Heart right ventricle (tissue), 16 donors: ENCODE measurements at places on chromosomes 13 and 19. TPM values are rescaled to one million over a fixed set of nuclear protein-coding genes. Genes with fewer than 3 reads are reported as not detected.

DNA sequence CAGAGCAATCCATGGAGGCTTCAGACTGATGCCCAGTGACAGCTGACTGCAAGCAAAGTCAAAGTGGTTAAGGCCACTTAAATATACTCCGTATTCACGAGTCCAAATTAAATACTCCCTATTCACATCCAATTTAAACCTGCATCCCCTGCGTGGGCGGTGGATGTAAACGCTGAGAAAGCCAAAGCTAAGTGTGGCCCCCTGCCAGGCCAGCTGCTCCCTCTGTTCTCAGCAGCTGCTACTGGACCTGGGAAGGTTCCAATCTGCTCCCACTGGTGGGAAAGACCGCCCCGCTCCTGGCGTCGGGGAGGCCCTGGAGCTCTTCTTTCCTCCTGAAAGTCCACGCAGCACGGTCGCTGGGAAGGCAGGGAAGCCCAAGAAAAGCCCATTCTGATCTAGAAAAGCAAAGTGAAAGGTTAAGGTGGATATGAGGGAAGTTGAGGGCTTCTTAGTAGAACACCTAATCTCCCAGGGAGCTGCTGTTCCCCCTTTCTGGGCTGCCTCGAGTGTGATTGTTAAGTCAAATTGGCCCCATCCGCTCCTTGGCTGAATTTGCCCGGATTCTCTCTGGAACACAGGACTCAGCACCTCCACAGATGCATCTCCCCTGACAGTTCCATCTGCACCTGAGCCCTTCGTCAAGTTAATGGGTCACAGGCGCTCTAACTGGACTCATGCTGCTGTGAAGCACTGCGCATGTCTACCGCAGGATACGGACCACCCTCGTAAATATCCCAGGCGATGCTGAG lies 205.5 kb downstream of the USP12 start:
- DNase-seq, result peak; percentile 87

DNA sequence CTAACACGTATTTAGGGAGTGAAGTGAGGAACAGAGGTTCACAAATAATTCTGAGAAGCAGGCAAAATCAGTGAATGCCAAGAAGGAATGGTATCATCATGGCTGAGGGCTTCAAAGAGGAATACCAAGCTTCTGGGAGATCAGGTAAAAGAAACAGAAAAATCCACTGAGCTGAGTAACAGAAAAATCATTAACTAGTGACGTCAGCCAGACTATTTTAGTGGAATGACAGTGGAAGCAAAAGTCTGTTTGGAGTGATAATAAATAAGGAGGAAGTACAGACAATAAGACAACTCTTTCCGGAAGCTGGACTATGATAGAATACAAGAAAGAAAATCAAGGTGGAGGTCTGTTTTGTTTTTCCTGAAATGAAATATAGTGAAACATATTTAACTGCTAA lies 83.5 kb downstream of the SACS start:
- DNase-seq, result no peak

DNA sequence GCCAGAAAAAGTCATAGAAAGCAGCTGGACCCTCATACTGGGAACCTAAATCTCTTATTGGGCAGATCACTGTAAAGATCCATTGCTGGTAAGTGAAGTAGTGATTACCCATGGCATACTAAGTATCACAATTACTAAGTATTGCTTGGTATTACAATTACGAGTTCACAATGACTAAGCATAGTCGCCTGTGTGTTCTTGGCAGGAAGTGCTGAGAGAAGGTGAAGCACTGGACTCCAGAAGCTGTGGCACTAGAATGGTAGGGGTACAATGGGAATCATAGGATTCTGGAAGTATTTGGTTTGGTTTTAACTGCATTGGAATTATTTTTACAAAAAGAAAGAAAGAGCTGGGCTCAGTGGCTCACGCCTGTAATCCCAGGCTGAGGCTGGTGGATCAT lies 20.3 kb downstream of the LGALS16 start:
- DNase-seq, result no peak

GRCh38 chr19:7478173-7478842 lies 10.5 kb downstream of the PEX11G start:
- no peak for DNase-seq

DNA sequence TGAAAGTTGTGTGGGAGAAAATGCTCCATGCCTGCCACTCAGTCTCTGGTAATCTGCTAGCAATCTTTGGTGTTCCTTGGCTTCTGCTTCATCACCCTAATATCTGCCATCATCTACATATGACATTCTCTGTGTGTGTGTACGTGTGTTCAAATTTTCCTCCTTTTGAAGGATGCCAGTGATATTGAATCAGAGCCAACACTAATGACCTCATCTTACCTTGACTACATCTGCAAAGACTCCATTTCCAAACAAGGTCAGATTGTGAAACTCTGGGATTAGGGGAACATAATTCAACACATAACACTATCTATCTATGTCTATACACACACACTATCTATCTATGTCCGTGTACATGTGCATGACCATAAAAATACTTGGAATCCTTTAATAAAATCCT lies 81.4 kb upstream of the IRS2 start:
- no peak for DNase-seq

GRCh38 chr13:27120811-27121210 lies 50.8 kb downstream of the USP12 start:
- no peak for DNase-seq

GRCh38 chr13:65540175-65540574 lies 1690.0 kb downstream of the PCDH9 start:
- DNase-seq, result no peak

DNA sequence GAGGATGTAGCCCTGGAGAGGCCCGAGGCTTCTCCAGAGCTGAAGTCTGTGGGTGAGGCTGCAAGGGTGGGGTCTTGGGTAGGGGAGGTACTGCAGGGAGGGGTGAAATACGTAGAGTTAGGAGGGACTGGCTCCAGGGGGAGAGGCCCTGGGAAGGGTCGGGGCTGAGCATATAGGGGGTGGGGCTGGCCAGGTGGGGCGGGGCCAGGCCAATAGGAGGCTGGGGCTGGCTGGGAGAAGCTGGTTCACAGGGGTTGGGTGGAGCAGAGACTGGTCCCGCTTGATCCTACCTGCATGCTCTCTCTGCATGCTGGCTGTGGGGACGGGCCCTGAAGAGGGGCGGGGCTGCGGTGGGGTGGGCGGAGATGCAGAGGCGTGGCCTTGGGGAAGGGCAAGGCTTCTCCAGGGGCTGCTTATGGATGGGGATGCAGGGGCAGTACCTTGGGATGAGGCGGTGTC lies 51.9 kb downstream of the CELF5 start:
- DNase-seq, result no peak

- DNase-seq, result peak; percentile 27
Measured at GRCh38 chr19:30666301-30666803, 294.2 kb downstream of the ZNF536 start.

- DNase-seq, result no peak
Measured at GRCh38 chr13:52421216-52421615, 15.2 kb upstream of the THSD1 start.

DNA sequence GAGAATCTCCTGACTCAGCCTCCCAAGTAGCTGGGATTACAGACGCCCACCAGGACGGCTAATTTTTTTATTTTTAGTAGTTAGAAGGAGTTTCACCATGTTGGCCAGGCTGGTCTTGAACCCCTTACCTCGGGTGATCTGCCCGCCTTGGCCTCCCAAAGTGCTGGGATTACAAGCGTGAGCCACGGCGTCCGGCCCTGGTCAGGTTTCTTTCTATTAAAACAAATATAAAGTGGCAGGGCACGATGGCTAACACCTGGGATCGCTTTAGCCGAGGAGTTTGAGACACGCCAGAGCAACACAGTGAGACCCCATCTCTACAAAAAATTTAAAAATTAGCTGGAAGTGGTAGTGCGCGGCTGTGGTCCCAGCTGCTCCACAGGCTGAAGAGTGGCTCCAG lies 1.5 kb upstream of the MED25 start:
- DNase-seq, result no peak

- no peak for DNase-seq
Measured at GRCh38 chr13:112073245-112074138, 6.5 kb downstream of the SOX1 start.

DNA sequence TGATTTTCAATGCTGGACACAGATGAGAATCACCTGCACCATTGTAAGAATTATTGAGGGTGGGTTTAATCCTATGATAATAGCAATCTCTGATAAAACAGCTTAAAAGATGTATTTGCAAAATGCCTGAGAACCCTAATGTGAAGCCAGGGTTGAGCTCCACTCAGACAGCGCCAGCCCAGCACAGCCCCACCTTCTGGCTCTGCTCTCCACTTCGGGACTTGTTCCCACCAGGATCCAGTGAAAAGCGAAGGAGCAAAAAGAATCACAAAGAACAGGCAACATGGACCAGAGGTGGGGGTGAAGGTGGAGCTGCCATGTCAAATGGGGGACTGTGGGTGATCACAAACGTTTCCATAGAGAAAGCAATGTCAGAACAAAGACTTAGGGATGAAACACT lies 18.6 kb upstream of the ZNF816 start:
- DNase-seq, result no peak

- no peak for DNase-seq
Measured at GRCh38 chr19:723247-723646, 14.5 kb downstream of the PALM start.

DNA sequence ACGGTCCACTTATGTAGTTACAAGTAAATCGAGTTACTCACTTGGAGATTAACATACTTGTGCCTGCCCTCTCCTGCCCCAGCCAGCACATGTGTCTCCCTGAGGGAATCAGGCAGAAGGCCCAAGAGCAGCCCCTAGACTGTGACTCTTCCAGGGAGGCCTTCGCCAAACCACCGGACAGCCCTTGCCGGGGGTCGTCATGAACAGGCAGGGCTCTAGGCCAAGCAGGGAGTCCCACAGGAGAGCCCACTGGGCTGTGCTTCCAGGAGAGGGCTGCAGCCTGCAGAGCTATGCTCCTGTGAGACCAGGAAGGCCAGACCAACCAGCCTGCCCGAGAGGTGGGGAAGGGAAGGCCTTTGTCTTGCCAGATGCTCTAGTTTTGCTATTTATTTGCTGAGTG lies 283.3 kb downstream of the FOXO1 start:
- no peak for DNase-seq

DNA sequence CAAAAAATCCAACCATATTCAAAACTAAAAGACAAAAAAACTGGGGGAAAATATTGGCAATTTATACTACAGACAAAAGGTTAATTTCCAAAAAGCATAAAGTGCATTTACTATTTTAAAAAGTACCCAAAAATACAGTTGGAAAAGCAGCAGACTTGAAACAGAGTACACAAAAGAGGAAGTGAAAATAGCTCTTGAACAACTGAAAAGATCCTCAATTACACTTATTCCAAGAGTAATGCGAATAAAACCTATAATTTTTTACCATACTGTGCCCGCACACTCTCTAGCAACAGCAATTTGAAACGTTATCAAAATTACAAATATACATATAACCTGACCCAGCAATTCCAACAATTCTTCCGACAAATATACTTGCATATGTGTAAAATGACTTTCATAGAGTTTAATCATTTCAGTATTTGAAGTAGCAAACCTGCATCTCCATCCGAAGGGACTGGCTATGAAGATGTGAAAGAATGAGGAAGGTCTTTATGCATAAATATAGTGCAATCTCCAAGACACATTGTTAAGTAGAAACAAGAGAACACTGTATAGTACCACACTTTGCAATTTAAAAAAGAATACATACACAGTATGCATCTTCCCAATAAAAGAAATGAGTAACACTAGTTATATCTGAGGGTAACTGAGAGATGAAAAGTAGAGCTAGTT lies 25.4 kb downstream of the ALG5 start:
- no peak for DNase-seq

GRCh38 chr13:44768775-44769581 lies 192.8 kb upstream of the TSC22D1 start:
- DNase-seq, result no peak

- DNase-seq, result no peak
Measured at GRCh38 chr19:41328842-41329225, 18.9 kb downstream of the CCDC97 start.

GRCh38 chr13:40469581-40470310 lies 196.7 kb downstream of the FOXO1 start:
- DNase-seq, result no peak

DNA sequence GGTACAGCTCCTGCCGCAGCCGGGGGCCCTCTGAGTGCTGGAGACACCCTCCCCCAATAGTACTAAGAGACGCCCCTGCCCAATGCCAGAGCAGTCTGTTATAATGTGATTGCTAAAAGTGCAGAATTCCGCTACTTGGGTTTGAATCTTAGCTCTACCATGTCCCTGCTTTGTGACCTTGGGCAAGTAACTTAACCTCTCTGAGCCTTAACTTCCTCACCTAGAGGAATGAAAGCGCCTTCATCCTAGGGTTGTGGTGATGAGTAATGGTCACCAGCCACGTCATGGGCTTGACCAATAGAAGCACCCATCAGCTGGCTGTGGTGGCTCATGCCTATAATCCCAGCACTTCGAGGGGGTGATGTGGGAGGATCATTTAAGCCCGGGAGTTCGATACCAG lies 6.5 kb downstream of the PLEKHG2 start:
- no peak for DNase-seq

GRCh38 chr13:50365408-50366391 lies 350.5 kb downstream of the KCNRG start:
- DNase-seq, result no peak

DNA sequence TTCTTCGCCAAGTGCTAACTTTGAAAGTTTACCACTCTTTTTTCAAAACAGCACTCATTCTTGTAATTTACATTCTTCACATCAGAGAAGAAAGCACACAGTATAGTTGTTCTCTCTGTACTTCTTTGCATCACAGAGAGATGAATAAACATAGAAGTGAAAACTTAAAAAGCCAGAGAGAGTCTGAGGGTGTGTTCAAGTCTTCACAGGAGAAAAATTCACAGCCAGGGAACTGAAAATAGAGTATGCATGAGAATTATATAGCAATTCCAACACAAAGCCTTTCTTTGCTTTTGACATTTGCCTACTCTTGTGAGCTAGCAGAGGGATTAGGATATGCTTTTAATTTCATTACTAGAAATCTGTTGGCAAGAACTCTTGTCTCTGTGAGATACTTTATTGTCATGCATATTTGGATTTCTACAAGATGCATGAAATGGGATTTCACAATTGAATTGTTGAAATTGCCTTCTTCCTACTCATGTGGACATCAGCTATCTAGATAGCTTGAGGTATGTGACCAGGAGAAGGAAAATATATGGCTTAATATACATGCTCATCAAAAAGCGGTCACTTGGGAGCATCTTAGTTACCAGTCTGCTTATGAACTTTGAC lies 166.1 kb downstream of the SLC7A1 start:
- DNase-seq, result no peak

ZNF583 gene
- polyA plus RNA-seq, result 2.6 TPM

SIGLEC12 gene
- not detected for polyA plus RNA-seq

PSG11 gene
- polyA plus RNA-seq, result not detected

ZNF549 gene
- polyA plus RNA-seq, result 2.1 TPM

MEIOSIN gene
- not detected for polyA plus RNA-seq

IL12RB1 gene
- 0.51 TPM for polyA plus RNA-seq

NBEA gene
- 6.3 TPM for polyA plus RNA-seq

SLC5A5 gene
- not detected for polyA plus RNA-seq

UNC13A gene
- polyA plus RNA-seq, result 0.44 TPM

ZNF561 gene
- 18.6 TPM for polyA plus RNA-seq

OR7D2 gene
- polyA plus RNA-seq, result not detected

RHPN2 gene
- 0.68 TPM for polyA plus RNA-seq

KCNN4 gene
- 1.4 TPM for polyA plus RNA-seq

METTL21C gene
- polyA plus RNA-seq, result not detected

CEACAM8 gene
- not detected for polyA plus RNA-seq

KASH5 gene
- polyA plus RNA-seq, result not detected

SHISA2 gene
- polyA plus RNA-seq, result 0.06 TPM
